Vagina (tissue), 2 donors: ENCODE measurements at places on chromosomes 5 and 9.

DNA sequence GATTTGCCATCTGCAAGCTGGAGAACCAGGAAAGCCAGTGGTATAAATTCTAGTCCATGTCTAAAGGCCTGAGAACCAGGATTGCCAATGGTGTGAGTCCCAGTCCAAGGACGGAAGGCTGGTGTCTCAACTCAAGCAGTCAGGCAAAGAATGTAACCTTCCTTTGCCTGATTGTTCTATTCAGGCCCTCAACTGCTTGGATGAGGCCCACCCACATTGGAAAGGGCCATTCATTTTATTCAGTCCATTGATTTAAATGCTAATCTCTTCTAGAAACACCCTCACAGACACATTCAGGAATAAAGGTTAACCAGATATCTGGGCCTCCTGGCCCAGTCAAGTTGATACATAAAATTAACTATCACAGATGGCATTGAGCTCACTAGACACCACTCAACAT lies 427.8 kb downstream of the ZNF608 start:
- DNase-seq, result no peak

- DNase-seq, result no peak
Observed at GRCh38 chr5:91875196-91875779, 492.2 kb upstream of the ARRDC3 start.

DNA sequence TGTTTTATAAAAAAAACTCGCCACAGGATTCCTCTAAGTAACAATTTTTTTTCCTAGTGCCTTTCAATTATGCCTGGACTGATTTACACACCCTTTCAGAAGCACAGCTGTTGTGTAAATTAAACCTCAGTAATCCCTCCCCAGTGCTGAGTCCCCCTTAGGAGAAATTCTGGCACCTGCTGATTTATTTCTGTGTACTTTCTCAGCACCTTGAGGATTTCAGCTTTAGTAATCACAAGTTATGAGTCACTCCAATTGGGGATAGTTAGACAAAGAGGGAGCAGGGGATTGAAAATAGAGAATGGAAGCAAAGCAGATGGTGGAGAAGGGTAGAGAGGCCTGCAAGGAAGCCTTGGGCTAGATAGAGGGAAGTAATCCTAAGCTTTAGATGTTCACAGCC lies 171.7 kb downstream of the TTLL11 start:
- no peak for DNase-seq

GRCh38 chr9:122095010-122095767 lies 2.1 kb upstream of the TTLL11 start:
- no peak for DNase-seq

GRCh38 chr5:153885141-153885540 lies 153.6 kb downstream of the FAM114A2 start:
- no peak for DNase-seq

DNA sequence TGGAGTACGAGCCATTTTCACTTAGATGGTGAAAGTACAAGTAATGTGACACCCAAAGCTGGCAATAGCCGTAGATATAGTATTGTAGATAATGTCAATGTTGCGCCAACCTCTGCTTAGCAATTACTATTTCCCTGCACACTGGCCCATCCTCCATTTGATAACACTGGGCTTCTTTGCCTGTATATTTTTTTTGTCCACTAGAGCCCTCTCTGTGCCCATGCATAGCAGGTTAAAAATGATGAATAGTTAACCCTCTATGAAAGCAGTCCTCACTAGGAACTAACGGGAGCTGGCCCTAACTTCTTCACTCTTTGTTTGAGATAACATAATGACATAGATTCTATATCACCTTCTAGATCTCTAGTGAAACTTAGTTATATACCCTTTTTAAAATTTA lies 416.8 kb downstream of the TUSC1 start:
- DNase-seq, result no peak

DNA sequence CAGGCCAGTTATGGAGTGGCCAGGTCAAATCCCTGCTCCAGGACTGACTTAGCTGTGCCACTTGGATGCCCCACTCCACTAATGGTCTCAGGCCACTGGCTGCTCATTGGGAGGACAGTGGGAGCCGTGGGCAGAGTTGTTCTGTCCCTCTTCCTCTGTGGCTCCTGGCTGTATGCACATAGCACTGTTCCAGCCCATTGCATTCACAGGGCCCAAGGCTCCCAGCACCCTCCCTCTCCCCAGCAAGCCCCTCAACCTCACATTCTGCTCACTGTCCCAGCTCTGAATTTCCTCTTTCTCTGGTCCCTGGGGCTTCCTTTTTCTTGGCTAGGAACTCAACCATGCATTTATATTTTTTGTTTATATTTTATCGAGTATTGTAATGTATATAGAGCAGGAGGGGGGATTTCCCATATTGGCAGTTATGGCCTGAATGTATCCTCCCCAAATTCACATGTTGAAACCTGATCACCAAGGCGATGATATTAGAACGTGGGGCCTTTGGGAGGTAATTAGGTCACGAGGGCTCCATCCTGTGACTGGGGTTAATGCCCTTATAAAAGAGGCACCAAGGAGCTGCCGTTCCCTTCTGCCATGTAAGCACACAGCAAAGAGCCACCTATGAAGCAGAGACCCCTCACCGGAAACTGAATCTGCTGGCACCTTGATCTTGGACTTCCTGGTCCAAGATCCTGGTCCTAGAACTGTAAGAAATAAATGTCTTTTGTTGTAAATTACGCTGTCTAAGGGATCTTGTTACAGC lies 17.0 kb upstream of the MVB12B start:
- peak; percentile 47 for DNase-seq

DNA sequence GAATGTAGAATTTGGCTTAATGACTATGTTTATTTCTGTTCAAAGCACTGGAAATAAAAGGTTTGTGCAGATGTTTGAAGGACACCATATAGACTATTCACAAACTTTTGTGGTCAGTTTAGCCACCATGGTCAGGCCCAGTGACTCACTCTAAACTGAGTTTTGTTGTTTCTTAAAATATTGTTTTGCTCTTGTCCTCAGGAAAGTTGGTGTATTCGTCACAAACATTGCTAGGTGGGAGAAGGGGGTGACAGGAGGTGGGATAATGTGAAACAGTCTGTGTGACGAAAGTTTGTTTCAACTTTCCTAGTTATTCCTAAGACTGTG lies 35.0 kb upstream of the LIFR start:
- DNase-seq, result no peak

- no peak for DNase-seq
Observed at GRCh38 chr5:23314827-23315226, 192.6 kb upstream of the PRDM9 start.

GRCh38 chr5:146993876-146994530 lies 115.4 kb upstream of the PPP2R2B start:
- no peak for DNase-seq

GRCh38 chr5:110094548-110094947 lies 404.8 kb downstream of the MAN2A1 start:
- DNase-seq, result no peak

DNA sequence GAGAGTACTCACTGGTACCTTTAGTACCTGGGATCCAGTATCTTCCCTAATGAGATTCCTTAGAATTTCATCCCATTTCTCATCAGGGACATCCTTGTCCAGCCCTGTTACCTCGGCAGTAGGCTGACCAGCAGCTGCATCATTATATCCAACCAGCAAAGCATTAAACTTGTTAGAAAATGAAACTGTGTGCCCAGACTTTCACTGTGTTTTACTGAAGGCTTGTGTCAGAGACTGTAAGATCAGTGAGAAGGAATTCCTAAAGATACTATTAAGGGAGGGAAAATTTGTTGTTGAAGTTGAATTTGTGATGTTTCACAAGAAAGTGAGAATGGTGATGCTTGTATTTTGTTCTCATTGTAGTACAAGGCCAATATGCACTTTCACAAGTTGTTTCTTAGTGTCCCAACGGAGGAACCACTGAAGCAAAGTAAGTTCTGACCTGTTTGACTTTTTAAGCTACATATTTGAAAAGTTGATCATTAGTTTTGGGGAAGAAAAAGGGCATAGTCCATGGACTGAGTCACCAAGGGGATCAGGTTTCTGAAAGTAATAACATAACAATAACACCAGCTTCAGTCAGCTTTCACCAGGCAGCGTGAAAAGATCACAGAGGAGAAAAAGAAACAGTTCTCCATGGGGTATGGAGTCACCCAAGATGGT lies 48.8 kb downstream of the GRAMD2B start:
- DNase-seq, result no peak
